ENCODE measurements at places on chromosomes 3 and 15. TPM values are rescaled to one million over a fixed set of nuclear protein-coding genes. Genes with fewer than 3 reads are reported as not detected.

The SHF gene
- 1.9 TPM for total RNA-seq

- no peak for DNase-seq
Measured at GRCh38 chr15:62298811-62299210, 133.7 kb upstream of the C2CD4B start.

The TTC21A gene
- total RNA-seq, result 0.86 TPM

The XCR1 gene
- not detected for total RNA-seq

DNA sequence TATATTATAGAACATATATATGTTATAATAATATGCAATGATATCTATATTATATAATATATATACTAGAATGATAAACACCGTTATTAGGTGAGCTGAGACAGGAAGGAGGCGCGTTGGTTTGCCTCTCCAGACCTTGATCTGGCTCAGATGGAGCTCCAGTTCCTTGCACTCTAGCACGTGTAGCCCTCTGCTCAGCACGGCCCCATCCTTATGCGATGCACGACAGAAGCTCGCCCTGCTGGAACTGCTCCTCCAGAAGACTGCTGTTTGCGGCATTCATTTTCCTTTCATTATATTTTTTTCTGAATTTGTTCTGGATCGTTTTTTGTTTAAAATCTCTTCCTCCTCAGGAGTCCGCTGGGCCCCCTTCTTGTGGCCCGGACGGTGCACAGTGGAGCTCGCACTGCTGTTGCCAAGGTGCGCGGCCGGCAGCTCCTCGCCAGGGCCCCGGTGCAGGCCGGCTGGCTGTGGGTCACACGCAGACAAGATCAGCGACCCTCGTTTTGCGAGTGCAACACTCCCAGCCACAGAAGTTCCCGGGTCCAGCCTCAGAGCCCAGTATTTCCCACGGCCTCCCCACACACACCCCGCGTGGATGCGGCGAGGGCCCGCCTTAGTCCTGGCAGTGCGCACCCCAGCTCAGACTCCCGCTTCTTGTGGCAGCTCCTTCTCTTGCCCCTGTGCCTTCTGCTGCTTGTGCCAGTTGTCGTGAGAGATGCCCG is 112.2 kb downstream of the CHL1 start:
- DNase-seq, result no peak

DNA sequence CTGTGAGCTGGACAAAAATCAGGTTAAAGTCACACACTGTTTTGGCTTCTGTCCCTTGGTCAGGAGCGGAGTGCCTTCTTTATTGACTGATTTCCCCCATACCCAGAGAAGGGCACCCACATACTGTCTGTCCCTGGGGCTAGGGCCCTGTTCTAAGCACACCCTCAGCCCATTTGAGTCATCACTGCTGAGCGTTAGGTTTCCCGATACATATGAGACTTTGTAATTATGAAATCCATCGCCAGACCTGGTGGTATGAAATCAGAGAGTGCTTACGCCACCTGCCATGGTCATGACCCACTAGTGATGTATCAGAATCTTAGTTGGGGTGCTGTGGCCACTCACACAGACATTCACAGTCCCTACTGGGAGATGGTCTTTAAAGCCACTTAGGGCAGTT is 96.8 kb downstream of the CHDH start:
- DNase-seq, result no peak

- no peak for DNase-seq
Measured at GRCh38 chr3:128435058-128435457, 31.6 kb downstream of the DNAJB8 start.

- DNase-seq, result no peak
Measured at GRCh38 chr3:4983739-4984510, 4.7 kb downstream of the BHLHE40 start.

DNA sequence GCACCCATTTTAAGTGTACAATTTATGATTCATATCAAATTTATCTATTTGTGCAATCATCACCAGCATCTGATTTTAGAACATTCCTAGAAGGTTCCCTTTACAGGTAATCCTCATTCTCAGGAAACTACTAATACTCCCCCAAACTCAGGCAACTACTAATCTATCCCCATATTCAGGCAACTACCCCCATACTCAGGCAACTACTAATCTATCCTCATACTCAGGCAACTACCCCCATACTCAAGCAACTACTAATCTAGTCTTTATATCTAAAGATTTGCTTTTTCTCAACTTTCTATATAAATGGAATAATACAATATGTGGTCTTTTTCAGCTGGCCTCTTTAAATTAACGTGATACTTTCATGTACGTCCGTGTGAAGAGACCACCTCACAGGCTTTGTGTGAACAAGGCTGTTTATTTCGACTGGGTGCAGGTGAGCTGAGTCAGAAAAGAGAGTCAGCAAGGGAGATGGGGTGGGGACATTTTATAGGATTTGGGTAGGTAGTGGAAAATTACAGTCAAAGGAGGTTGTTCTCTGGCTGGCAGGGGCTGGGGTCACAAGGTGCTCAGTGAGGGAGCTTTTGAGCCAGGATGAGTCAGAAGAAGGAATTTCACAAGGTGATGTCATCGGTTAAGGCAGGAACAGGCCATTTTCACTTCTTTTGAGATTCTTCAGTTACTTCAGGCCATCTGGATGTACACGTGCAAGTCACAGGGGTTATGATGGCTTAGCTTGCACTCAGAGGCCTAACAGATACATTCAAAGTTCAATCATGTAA is 1444.5 kb upstream of the CADM2 start:
- no peak for DNase-seq

GRCh38 chr3:187992609-187993008 is 161.3 kb upstream of the LPP start:
- no peak for DNase-seq

GRCh38 chr15:57657619-57658018 is 48.9 kb upstream of the POLR2M start:
- DNase-seq, result no peak

The SLC27A2 gene
- total RNA-seq, result not detected

GRCh38 chr3:150079029-150079739 is 108.5 kb upstream of the PFN2 start:
- DNase-seq, result no peak

The HESX1 gene
- total RNA-seq, result 0.40 TPM

DNA sequence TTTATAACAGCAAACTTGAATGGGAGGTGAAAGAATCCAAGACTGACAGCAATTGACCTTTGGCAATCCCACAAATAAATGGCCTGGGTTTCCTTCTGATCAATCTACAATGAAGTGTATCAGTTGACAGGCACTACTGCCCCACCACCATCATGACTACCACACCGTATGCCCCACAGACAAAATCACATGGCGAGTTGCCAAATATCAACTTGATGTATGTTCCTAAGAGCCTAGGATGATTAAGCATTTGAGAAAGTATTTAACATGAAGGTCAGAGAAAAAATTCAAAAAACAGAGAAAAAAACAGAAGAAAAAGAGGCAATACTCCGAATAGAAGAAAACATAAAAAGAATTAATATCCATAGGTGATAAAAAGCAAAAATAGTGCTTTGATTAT is 215.9 kb upstream of the STAC start:
- DNase-seq, result no peak

DNA sequence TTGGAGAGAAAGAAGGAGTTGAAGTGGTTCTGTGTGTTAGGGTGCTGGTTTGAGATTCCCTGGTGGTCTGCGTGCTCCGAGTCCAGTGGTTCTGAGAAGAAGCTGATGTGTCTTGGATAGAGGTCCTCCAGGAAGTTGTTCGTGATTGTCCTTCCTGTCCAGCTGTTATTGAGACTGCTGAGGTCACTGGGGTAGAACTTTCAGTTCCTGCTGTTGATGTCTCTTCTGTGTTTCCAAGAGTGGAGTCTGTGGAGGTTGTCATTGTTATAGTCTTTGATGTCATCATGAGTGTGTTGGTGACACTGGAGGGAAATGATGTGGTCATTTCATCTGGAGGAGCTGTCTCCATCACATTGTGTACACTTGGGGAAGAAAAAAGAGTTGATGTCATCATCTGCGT is 20.8 kb downstream of the MUC4 start:
- DNase-seq, result no peak

DNA sequence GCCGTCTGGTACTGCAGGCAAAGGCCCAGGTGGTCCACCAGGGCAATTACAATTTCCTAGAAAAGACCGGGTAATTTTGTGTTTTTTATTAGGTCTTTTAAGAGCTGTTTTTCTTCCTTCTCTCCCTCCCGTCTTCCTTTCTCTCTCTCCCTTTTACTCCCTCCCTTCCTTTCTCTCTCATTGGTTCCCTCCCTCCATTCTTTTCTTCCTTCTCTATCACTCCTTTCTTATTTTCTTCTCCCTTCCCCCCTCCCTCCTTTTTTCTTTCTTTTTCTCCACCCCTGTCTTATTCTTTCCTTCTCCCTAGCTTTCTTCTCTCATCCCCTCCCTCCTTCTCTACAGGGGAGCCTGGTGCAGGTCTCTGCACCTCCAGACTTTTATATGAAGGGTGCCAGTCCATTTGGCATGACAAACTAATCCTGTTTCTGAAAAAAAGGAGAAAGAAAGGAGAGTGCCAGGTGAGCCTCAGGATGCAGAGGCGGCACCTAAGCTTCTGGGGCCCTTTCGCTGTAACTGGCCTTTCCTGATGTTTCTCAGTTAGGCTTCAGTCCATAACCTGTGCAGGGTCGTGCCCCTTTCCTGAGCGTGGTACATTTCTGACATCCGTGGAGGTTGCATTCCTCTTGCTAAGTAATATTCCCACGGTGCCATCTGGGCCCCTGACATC is 9.1 kb upstream of the ONECUT1 start:
- no peak for DNase-seq

DNA sequence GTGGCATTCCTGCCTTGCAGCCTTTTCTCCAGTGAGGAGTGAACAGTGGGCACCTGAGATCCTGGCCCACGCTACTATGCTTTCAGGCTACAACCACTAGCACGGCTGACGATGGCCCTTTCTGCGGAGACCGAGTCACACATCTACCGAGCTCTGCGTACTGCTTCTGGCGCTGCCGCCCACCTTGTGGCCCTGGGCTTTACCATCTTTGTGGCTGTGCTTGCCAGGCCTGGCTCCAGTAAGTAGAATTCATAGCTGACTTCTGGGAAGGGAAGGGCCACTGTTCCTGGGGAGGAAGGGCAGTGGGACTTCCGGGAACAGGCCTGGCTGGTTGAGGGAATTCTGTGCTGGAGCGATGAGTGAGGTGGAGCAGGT is 648 bp downstream of the CYB561D2 start:
- no peak for DNase-seq

DNA sequence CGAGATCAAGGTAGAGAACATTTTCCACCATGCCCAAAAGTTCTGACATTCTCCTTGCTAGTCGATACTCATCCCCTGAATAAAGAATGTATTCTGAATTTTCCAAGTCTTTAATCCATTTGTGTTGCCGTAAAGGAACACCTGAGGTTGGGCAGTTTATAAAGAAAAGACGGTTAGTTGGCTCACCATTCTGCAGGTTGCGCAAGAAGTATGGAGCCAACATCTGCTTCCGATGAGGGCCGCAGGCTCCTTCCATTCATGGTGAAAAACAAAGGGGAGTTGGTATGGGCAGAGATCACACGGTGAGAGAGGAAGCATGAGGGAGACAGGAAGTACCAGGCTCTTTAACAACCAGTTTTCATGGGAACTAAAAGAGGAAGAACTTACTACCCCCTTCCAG is 121.2 kb downstream of the DCLK3 start:
- no peak for DNase-seq

The TMC3 gene
- not detected for total RNA-seq

GRCh38 chr3:11643201-11643603 is 513 bp downstream of the VGLL4 start:
- no peak for DNase-seq

The ADIPOQ gene
- not detected for total RNA-seq

DNA sequence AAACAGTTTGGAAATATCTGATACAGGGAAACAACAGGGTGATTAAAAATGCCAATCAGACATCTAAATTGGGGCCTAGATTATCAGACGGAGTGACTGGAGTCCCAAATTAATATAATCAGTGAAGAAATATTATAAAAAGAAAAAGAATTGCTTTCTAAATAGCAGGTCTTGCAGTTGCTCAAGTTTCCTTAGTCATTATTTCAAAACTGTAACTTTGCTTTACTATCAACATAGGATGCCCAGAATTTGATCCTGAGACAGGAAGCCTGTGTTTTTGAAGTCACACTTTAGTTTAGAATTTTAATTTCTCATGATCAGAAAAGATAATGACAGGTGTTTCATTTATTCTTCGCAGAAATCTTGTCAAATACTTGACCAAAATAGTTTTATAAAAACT is 105.9 kb downstream of the IL1RAP start:
- DNase-seq, result no peak

The GMNC gene
- not detected for total RNA-seq

- DNase-seq, result no peak
Measured at GRCh38 chr3:9906480-9906879, 3.8 kb downstream of the IL17RE start.

DNA sequence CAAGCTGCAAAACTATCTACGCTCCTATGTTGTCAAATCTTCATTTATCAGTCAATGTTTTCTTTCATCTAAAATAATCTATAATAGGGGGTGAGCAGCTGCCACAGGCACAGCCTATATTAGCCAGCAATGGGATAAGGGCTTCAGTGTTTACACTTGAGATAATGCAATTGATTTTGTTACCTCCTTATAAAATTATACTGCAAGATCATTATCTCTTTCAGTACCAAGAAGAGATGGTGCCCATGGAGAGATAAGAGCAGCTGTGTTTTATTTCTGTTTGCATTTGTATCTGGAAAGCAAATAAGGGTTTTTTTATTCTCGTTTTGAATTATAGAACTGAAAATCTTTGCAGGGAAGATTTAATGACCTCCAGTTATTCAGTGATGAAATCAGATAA is 68.9 kb downstream of the PLD1 start:
- no peak for DNase-seq

- DNase-seq, result no peak
Measured at GRCh38 chr3:122975163-122975923, 52.2 kb downstream of the SEMA5B start.

The LRRIQ4 gene
- 0.07 TPM for total RNA-seq

The CEMIP gene
- total RNA-seq, result 0.11 TPM

GRCh38 chr3:104257486-104257885 is 1109.2 kb upstream of the ALCAM start:
- DNase-seq, result no peak

- no peak for DNase-seq
Measured at GRCh38 chr15:47333734-47334133, 383.6 kb upstream of the SEMA6D start.

The SGO1 gene
- 5.4 TPM for total RNA-seq

DNA sequence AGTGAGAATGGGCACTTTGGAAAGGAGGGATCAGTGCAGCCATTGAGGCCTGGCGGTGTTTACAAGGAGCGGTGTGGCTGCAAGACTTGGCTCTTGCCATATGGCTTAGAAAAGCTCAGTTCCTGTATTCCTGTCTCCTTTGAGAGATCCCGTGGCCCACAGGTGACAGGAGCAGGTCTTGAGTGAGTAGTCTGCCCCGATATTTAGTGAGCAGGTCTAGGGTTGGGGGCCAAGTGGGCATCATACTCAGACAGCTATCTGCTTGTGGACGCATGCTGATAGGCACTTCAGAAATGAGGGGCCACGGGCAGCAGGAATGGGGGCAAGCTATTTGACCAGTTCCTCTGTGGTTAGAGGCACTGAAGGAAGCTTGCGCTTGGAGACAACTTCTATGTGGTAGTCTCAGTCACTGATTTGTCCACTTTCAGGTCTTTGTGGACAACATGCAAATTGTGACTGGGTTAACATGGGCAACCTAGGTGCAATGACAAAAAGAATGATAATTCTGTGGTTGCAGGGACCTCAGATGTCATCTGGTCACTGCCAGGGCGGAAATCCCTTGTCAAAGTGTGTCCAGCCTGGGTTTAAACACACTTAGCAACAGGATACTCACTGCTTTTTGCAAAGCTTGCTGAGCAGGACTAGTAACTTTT is 1.1 kb downstream of the TMED3 start:
- DNase-seq, result no peak

The PHC3 gene
- total RNA-seq, result 11.1 TPM

The SLC12A1 gene
- not detected for total RNA-seq
